Osteoblast (primary cell): ENCODE measurements at places on chromosomes 11 and 22.
A peak's percentile ranks its signal among the peaks of the same experiment; 100 is the strongest.

DNA sequence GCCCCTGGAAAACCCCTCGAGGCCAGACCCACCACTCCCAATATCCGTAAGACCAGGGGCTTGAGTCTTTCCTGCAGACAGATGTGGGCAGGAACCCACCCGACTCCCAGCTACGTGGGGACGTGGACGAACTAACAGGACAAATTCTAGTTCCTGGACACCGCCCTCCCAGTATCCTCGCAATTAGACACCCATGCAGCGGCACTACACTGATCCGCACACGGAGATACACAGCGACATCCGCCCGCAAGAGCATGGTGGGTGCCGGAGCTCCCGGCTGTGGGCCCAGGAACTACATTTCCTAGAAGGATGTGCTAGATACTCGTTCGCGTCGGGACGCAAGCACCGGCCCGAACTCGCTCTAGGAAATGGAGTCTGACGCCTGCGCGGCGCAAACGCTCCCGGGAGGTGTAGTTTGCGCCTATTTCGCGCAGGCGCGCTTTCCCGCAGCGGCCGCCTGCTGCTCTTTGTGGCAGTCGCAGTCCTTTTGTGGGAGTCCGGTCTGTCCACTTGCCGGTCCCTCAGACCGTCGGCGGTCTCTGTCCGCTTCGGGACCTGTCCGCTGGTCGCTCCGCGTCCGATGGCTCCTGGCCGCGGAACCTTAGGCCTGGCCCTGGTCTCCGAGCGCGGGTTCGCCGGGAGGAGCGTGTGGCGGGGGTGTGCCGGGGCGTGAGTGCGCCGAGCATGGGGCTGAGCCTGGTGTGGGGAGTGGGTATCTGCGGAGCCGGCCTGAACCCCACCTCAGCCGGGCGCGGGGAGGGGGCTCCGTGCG, at the start of gene ZNF74:
TSS of gene ZNF74 (plus strand) at position 447 of the 772 bp plus-strand sequence. CDS start 478 bp downstream, outside the sequence.
- peak; percentile 98 for DNase-seq

DNA sequence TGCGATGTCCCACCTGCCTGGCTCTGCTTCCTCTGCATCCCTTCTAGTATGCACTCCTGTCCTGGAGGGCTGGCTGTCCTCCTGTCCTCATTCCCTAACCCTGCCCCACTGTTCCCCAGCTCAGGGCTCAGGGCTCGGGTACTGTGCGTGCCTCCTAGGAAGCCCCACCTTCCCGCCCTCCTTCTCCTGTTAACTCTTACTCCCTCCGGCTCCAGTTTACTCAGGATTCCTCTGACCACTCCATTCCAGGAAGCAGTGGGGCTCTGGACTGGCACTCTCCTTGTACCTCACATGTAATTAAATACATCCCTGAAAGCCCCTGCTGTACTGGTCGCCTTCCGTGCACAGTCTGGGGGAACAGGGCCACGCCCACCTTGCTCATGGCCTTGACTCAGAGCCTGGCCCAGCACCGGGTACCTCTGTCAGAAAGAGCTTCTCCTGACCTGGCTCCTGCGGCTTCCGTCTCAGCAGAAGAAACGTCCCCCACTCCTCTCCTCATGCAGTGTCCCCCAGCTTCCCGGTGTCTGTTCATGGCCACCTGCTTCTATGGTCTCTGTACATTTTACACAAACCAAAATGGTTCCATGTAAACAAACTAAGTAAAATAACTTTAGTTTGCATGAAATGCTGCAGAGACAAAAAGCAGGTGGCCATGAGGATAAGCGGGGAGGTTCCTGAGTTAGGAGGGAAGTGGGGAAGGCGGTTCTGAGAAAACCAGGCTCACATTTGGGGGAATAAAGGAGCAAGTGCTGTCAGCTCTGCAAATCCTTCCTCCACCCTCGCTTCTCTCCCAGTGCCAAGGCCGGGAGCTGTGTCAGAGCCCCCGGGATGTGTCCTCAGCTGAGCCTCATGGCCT, 445.9 kb downstream of the BRD1 start:
- DNase-seq, result no peak

DNA sequence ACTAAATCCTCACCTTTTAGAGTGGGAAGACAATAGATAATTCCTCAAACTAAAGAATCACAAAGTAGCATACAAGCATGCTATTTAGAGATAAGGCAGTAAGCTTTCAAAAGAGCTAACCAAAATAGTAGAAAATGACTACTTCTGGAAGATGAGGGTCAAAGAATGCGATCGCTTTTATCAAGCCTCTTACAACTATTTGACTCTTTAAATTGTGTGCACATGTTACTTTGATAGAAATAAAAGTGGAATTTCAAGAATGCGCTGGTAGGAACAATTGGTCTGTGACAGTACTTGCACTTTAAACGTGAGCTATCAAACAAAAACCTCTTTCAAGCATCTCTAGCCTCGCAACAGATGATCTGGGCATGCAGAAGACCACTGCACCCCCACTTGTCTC, 97.3 kb downstream of the COMMD9 start:
- DNase-seq, result no peak

DNA sequence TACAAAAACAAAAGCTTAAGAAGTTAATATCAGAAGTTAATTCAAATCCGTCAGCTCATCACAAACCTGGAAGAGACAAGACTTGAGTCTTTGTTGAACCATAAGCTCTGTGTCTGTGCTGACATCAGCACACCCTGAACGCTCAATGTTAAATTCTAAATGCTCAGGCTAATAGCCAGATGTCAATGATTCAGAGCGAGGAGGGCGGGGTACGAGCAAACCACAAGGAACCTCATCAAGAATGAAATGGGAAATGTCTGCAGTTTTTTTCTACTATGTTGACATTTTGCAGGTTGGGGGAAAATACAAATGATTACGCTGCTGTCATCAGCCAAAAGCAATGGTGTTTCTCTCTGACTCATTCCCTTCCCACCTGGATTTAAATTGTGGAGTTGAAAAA, 1057.2 kb downstream of the NTM start:
- peak; percentile 30 for DNase-seq

- peak; percentile 100 for DNase-seq
Measured at GRCh38 chr11:1153951-1154493, 3.7 kb upstream of the MUC5AC start.
